ENCODE measurements at places on chromosomes 11 and 22.

- DNase-seq = peak; percentile 2
These were observed 48.7 kb upstream of the OR9Q1 start for GRCh38 chr11:57974848-57975601.

- no peak for DNase-seq
These were observed 409.5 kb downstream of the NXPE2 start for GRCh38 chr11:115087791-115088190.

DNA sequence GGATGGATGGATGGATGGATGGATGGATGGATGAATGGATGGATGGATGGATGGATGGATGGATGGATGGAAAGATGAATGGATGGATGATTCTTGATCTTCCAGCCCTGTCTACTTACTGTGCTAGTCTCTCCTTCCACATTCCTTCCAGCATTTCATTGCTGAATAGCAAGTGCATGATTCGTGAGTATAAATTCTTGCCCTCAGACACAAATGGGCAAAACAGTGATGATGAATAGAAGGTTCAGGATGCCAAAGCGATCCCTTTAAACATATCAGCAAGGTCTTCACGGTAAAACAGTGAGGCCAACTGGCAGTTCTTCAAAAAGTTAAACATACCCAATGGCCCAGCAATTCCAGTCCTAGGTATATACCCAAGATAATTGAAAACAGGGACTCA lies 400.2 kb downstream of the MN1 start:
- peak; percentile 82 for DNase-seq

DNA sequence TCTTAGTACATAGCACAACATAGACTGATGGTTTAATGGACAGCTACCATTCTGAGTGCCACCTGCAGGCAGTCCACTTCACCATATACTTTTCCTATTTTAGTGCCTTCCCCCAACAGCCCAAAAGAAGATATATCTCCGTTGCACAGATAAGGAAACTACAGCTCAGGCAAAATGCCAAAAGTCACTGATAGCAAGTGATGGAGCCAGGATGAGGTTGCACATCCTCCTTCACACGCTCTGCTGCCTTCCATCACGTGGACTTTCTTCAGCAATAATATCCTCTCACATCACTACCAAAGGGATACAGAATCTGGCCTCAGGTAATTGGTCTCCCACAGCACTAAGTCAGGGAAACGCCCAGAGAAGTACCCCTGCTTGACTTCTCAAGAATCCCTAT lies 7.5 kb downstream of the TCF20 start:
- no peak for DNase-seq

DNA sequence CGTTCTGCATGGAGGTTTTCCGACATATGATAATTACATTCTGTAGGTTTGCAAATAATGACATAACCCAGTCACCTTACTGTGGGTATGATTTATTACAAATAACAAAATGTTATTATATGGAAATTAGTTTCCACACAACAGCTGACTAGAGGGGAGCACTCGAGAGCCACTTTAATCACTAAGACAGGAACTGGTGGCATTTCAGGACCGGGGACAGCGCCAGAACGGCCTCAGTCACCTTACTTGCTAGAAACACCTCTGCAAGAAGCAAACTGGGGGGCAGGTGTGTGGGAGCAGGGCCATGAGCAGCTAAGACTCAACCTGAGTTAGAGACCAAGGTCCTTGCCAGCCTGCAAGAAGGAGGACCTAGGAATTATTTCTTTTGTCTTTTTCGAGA lies 199.9 kb downstream of the DSCAML1 start:
- DNase-seq = peak; percentile 18

- no peak for DNase-seq
These were observed 1503.9 kb downstream of the BRD1 start for GRCh38 chr22:48323746-48324145.

GRCh38 chr11:59678118-59678812 lies 9.4 kb upstream of the PATL1 start:
- DNase-seq = peak; percentile 15

DNA sequence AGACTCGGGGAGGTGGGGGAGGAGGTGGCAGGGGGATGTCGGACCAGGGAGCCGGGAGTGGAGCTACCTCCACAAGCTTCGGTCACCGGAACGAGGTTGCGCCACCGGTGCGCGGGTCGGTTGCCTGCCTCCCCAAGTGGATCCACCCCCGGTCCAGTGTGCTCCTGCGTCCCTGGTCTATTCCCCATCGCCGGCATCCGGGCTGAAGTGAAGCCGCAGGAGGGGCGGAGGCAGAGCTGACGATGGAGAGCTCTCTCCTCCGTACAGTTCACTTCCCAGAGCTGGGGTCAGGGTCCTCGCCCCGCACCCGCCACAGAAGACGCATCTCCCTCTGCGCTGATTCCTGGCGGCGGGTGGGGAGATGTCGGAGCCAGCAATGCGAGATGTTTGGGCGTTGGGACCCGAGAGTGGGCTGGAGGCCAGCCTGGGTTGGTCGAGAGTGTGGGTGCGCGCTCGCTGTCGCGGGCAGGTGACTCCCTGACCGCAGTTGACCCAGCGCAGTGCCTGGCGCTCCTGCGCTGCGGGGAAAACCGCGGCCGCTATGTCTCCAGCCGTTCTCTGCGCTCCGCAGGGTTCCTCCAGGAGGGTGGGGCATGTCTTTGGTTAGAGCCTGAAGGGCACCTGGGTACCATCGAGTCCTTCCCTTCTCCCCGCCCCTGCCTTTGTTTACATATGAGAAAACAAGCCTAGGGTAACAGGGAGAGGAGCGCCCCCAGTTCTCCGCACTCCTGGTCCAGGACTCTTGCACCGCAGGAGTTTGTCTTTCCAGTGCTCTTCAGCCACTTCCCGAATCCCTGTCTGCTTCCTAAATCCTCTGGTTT lies 1.7 kb downstream of the C11orf96 start:
- DNase-seq = no peak

DNA sequence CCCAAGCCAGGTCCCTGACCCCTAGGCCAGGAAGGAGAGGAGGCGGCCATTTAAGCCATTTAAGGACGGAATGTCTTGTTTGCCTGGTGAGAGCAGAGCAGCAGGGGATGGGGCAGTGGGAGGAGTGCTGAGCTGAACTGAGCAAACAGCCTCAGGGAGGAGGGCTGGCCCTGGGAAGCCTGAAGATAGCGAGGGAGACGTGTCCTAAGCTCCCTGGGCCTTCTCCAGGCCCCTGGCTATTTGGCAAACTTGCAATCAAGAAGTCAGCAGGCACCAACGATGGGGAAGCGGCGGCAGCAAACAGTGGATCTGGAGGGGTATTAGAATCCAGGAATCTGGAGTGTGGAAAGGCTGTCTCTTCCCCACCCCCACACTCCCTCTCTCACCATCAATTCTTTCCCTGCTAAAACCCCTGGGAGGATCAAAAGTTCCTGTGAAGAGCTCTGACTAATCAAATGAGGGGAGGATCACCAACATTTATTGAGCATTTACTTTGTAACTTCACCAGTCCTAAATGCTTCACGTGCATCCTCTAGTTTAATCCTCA lies 8.8 kb downstream of the BCL9L start:
- peak; percentile 88 for DNase-seq

DNA sequence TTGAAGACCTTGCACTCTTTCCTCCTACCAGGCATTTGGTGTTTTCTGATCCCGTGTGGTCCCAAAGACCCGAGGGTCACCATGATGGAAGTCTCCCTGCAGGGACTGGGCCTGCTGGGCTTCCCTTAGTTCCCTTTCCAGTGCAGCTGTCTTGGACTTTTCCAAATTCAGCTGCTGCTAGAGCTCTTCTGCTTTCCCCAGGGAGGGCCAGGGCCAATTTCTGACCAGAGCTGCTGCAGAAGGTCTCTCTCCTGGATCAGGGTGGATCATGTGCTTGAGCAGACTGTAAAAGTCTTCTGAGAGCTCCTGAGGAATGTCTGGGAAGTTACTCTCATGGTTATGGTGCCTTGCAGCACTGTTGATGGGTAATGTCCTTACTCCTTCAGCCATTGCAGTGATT lies 23.2 kb downstream of the LDLRAD3 start:
- DNase-seq = no peak

DNA sequence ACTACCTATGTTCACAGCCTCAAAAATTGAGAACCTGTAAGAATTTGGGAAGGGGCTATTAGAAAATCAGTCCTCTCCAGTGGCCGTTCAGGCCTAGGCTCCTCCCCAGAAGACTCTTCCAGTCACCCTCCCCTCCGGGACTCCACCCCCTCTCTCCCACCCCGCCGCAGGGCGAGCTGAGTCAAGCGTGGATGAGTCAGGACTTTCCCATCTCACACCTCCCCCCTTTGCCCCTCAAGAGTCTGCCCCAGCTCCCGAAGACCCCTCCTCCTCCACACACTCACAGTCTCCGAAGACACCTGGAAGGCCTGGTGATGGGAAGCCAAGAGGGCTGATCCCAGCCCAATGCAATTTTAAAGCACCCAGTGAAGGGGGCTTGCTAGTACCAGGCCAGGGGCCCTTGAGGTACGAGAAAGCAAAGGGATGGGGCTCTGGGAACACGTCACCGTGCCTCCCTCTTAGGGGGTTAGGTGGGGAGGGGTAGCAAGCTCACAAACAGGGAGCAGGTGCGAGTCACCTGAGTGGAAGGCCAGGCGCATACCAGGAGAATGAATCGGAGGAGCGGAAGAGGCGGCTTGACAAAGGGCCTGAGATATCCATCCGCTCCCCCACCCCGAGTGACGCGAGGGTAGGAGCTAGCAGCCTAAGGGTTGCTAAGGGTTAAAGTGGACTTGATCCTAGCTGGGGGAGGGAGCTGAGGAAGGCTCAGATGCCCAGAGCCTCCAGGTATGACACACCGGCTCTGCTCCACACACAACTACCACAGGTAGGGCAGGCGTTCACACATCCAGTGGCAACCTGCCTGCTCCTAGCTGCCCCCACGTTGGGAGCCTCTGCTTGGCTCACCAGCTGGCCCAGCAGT lies 13.6 kb downstream of the BCL9L start:
- DNase-seq = peak; percentile 85

DNA sequence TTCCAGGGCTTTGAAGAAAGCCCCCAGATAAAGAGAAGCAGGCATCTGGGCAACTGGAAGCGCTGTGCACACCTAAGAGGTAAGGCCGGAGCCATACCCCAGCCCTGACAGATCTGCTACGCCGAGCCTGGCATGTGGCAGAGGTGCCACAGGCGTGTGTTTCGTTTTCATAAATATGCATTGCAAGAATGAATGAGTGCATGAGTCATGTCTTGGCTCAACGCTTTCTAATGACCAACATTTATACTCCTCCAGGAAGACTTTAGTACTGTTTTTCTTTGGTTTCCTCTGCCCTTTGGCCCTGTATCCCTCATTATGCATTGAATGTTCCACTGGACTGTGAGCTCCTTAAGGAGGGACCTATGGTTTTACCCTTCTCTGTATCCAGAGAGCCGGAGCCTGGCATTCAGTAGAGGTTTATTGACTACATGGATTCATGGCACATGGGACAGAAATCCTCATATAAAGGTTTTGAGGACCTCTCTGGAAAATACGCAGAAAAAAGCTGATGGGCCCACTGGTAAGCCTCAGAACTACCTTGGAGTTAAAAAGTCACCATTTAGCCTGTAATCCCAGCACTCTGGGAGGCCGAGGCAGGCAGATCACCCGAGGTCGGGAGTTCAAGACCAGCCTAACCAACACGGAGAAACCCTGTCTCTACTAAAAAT lies 38.9 kb upstream of the CSNK2A3 start:
- DNase-seq = peak; percentile 77

DNA sequence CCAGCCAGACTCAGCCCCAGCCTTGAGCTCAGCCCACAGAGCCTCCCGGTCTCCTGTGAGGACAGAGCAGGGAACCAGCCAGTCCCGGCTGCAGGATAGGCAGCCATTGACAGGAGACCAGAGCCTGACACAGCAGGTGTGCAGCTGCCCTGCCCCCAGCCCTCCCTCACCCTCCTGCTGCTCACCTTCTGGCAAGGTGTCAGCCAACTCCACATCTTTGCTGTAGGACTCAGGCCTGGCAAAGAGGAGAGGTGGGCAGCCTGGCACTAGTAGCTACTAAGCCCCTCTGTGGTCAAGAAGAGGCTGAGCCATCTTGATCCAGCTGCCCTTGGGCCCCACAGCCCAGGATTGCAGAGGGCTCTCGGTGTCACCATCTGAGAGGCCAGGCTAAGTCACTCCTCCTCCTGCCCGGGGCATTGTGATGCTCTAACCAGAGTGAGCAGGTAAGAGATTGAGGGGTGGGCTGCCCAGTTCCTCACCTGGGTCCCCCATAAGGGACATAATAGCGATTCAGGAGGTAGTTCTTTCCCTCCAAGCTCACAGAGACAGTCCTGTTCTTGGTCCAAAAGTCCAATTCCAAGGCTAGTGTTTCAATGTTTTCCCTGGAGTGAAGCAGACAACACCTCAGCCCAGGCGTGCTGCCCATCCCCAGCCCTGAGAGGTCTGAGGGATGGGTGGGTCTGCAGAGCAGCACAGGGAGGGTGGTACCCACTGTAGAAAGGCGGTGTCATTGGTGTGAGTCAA lies 18.6 kb downstream of the TREH start:
- no peak for DNase-seq

- peak; percentile 89 for DNase-seq
These were observed 1.1 kb upstream of the CD248 start for GRCh38 chr11:66317723-66318599.

DNA sequence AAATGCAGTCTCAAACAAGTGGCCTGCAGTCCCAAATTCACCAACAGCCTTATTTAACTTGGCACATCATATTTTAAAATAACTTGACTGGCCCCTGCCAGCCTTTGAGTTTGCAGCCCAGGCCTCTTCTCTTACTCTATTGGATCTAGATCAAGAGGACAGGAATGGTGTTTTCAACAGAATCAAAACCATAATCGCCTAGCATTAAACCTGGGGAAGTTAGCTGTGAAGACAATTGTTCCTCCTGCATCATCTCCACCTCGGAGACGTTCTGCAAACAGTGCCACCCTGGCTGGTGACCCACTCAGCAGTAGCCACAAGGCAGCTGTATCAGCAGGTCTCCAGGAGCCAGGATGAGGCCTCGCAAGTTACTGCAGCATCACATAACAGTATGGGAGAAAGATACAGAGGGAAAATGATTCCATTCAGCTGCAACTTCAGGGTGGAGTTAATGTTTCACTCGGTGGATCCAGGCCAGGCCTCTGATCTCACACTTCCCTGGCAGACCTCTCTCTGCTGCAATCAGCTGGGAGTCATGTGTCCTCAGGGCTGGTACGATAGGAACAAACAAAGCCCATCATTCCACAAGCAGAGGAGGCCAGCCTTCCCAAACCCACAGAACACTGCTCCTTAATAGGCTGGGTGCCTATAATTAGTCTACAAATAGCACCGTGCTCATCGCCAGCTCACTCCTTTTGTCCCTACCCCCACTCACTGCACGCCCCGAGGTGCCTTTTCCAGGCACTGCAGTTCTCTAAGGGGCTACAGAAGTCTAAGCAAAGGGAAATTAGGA lies 18.6 kb upstream of the SCN2B start:
- DNase-seq = peak; percentile 74

DNA sequence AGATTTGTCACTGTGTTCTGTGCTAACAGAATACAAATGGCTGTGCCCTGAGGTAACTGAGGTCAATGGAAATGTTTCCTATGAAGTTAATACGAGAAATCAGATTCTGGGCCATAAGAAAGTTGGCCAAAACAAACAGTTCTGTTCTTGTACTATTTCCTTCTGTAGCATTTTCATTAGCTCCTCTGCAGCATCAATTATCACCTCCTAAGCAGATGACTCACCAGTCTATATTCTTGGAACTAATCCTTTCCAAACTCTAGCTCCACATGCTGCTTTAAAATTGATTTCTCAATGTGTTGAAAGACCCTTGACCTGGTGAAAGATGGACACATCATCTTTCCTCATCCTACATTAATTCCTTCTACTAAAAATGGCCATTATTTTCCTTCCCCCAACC lies 736.0 kb downstream of the NELL1 start:
- DNase-seq = no peak

Measured in AG10803 (cell line).